ENCODE measurements at places on chromosomes 13 and 19. TPM values are rescaled to one million over a fixed set of nuclear protein-coding genes. Genes with fewer than 3 reads are reported as not detected.

FUT1 gene
- total RNA-seq = under 0.01 TPM

RFX2 gene
- 2.5 TPM for total RNA-seq

KLK7 gene
- total RNA-seq = not detected

SHD gene
- not detected for total RNA-seq

DNA sequence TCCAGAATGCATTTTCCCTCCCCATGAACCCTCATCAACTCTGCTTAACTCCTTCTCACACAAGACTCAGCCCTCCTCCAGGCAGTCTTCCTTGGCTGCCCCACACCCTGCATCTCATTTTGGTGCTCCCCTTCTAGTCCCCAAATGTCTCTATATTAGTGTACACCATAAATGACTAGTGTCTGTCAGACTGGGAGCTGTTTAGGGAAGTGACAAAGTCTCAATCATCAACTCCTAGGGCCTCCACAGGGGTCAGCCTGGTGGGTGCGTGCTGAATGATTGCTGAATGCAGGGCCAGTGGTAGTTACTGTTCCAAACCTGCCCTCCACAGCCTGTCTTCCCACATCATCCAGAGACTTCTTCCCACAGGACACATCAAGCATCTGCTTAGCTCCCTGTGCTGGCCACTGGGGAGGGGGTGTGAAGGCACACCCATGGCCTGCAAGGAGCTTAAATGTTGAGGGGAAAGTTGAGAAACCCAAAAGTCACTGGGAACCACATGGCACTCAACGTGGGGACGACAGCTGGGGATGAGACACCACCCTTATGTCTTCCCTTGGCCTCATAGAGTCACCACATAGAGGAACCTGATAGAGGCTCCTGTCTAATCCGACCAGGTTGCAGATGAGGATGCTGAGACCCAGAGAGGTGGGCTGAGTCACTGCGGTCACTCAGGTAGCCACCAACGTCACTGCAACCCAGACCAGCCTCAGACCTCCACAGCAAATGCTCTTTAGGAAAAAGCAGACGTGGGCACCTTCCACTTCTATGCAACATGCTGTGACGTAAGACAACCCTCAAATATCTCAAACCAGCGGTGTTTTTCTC is 79.3 kb upstream of the TM9SF2 start:
- DNase-seq = no peak

DNA sequence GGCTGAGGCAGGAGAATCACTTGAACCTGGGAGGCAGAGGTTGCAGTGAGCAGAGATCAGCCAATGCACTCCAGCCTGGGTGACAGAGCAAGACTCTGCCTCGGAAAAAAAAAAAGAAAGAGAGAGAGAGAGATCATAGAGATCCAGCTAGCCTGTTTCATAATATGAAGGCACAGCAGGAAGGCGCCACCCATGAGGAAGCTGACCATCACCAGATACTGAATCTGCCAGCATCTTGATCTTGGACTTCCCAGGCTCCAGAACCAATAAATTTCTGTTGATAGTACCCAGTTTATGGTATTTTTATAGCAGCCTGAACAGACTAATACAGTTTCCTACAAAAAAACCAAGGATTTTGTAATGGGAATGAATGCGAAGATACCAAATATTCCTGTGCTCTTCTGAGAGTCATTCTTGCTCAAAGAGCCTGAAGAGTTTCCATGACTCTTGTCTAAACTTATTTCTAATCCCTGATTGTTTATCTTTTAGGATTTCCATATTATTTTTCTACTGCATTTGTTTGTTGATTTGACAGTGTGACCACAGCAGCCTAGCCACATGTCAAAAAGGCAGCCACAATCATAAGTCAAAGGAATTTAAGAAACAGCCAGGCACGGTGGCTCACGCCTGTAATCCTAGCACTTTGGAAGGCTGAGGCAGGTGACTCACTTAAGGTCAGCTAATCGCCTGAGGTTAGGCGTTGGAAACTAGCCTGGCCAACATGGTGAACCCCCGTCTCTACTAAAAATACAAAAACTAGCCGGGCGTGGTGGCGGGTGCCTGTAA is 37.7 kb upstream of the PDCD5 start:
- peak; percentile 6 for DNase-seq

DNA sequence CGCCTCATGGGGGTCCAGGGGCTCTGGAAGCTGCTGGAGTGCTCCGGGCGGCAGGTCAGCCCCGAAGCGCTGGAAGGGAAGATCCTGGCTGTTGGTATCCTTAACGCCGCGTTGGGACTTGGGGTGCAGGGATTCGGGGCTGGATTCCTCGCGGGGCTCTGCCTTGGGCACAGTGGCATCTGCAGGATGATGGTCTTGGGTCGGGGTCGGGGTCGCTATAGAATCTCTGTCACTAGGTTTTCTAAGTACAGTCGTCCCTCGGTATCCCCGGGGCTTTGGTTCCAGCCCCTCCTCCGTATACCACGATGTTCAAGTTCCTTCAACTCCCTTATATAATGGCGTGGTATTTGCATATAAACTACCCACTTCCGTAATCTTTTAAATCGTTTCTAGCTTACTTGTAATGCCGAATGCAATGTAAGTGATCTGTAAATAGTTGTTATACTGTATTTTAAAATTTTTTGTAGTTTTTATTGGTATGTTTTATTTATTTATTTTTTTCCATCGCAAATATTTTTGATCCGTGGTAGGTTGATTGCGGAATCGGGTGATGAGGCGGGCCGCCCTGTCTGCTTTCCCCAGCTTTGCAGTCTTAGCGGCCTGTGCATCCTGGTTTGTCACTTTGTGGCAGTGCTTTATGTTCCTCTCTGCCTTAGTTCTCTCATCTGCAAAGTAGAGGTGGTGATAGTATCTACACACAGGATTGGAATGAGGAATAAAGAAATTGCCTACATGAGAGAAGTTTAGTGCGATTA is 606 bp downstream of the ERCC5 start:
- peak; percentile 30 for DNase-seq

DNA sequence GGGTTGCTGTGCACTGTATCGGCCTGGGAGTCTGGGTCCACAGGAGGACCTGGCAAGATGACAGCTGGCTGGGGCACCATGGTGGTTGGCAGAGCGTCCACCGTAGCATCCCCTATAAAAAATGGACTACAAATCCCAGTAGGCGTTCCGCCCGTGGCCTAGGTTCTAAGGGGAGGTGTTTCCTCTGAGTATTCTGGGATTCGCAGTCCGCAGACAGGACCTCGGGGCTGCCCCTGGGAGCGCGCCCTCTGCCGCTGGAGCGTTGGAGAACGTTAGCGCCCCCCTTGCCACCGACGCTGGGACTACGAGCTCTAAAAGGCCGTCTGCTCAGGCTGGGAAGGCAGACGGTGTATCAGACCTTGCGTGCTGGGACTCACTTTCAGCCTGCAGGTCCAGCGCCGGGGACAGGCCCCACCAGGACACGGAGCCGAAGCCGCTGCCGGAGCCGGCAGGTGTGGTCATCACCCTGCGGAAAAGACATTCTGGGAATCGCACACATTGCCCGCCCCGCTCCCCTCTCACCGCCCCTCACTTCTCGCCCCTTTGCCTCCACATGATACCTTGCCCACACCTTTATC is 372 bp downstream of the DNAAF3 start:
- DNase-seq = peak; percentile 56

- DNase-seq = no peak
Measured at GRCh38 chr13:95571941-95572340, 19.4 kb downstream of the CLDN10 start.

DNA sequence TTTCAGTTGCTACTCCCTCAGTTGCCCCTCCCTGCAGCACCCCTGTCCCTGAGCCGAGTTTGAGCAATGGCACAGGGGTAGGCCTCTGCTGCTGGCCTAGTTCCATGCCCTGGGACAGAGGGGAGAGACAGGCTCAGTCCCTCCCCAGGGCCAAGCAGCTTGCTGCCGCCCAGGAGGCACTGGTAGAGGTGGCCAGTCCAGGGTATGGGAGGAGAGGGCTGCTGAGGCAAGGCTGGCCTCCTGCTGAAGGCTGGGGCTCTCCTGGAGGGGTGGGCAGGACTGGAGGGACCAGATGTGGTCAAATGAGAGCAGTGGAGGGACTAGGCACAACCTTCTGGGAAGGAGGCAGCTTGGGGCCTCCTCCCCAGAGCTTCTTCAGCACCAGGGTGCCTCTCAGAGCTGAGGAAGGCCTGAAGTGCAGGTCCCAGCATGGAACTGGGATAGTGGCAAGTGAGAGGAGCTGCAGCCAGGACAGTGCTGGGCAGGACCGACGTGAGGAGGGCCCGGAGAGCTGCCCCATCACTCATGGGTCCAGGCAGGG is 29.8 kb upstream of the VSTM2B start:
- no peak for DNase-seq

DNA sequence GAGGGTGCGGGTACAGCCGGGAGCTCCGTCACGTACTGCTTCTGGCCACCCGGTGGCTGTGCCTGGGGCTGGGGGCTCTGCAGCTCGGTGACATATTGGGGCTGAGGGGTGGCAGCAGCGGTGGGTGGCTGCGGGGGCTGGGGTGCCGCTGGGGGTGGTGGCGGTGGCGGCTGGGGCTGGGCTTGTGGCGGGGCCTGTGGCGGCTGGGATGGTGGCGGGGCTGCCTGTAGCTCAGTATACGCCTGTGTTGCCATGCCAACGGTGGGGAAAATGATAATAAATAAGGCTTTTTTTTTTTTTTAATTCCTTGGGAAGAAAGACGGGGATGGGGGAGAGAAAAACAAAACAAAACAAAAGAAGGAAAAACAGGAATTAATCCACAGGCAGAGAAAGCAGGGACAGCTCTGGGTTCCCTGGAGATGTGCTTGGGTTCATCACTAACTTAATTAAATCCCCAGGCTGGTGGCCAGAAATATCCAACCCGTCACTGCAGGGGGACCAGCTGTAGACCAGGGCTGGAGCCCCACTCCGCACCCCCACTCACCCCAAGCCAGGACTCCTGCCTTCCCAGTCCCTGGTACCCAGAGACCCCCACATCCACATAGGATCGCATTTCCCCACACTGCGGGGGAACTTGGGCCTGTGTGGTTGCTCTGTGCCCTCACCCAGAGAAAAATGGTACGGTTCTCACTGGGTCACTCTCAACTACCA is 12.4 kb downstream of the RFX1 start:
- DNase-seq = no peak

DNA sequence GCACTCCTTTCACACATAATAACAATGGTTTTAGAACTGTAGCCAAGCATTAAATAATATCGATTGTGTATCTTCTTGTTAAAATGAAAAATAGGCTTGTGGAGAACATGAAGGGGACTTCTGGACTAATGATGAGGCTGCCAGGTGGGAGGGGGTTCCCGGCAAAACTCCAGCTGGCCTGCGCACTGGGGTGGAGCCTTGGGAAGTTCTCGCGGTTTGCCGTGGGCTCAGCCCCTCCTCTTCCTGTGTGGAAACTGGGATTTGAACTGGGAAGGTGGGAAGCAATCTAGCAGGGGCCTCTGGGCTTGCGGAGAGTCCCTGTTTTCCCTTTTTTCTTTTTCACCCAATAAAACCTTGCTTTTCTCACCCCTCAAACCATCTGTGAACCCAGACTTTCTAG is 113.7 kb upstream of the SLITRK1 start:
- no peak for DNase-seq

- peak; percentile 80 for DNase-seq
Measured at GRCh38 chr13:28744091-28744536, 25.3 kb upstream of the SLC46A3 start.

GRCh38 chr13:61592489-61592888 is 176.8 kb upstream of the PCDH20 start:
- no peak for DNase-seq

GRCh38 chr13:21733475-21734263 is 62.8 kb downstream of the FGF9 start:
- DNase-seq = no peak

- no peak for DNase-seq
Measured at GRCh38 chr19:29309637-29310036, 96.7 kb upstream of the UQCRFS1 start.

DNA sequence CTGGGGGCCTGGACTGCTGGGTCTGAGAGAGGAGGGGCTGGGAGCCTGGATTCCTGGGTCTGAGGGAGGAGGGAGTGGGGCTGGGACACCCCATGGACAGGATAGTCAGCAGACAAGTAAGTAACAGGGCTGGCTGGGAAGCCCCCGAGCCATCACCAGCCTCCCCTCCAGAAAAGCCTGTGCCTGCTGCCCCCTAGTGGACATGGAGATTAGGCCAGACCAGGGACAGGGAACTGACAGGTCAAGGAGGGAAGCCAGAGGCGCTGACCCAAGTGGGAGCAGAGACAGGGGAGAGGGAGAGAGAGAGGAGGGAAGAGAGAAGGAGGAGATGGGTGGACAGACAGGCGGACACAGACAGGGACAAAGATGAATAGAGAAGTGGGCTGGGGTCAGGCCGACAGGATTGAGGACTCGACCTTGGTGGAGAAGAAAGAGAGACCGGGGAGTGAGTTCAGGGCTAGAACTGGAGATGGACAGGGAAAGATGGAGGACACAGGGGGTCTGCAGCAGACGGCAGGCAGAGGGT is 6.7 kb upstream of the ERFL start:
- peak; percentile 49 for DNase-seq

- peak; percentile 5 for DNase-seq
Measured at GRCh38 chr19:42471554-42472249, 29.0 kb upstream of the CXCL17 start.

DNA sequence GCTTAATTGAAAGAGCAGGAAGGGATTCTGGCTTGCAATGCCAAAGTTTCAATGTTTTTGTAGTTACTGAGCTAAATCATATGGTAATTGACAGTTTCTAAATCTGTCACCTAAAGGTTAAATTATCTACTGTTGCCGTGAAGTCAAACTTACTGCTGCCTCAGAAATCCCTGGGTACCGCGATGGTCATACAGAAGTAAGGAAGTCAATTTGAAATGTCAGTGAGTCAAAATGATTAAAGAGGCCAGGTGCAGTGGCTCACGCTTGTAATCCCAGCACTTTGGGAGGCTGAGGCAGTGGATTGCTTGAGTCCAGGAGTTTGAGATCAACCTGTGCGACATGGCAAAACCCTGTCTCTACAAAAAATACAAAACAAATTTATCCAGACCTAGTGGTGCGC is 48.8 kb upstream of the TPM4 start:
- DNase-seq = no peak

GRCh38 chr13:33250609-33251008 is 34.9 kb downstream of the STARD13 start:
- peak; percentile 50 for DNase-seq

GRCh38 chr19:10271543-10272086 is 695 bp downstream of the ICAM1 start:
- DNase-seq = peak; percentile 56

GRCh38 chr19:41994521-41994971 is 516 bp upstream of the ATP1A3 start:
- DNase-seq = no peak

DNA sequence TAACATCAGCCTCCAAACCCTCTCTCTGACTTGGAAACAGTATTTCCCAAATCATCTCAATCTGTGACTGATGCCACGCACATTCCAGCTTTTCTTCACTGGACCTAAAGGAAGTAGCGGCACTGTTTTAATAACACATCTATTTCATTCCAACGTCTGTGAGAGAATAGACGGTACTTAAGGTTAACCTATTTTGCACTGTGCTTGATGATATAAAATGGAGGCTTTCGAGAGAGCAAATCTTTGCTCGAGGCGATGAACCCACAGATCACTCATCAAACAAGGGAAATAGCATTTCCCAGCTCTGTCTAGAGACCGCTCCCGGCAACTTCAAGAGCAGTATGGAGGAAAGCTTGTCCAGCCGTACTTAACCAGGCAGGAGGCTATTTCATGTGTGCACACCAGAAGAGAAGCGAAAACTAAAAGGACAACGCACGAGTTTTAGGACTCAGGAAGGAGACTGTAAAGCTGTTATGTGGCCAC is 2.9 kb downstream of the UBL3 start:
- DNase-seq = peak; percentile 64

All from IMR-90 (cell line).